ENCODE measurements at places on chromosomes 2 and 18.

- no peak for DNase-seq
These were observed 72.1 kb upstream of the PXDN start for GRCh38 chr2:1816414-1816911.

GRCh38 chr2:205510345-205510744, 172.0 kb upstream of the NRP2 start:
- no peak for DNase-seq

- no peak for DNase-seq
These were observed 201.8 kb upstream of the KLHL14 start for GRCh38 chr18:32974421-32975162.

DNA sequence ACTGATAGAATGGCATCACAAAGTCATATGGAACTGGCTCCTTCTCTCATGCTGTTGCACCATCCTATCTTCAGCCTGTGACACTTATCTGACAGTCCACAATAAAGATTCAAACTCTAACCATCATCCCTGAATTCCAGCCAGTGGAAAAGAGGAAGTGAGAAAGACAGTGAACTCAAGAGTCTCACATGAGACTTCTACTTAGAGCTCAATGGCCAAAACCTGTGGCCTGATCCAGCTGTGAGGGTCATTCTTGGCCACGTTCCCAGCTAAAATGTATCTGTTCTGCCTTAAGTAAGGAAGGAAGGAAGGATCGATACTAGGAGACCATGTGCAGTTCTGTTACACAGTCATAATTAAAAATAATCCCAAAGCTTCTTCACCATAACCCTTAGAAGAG, 73.6 kb downstream of the RND3 start:
- no peak for DNase-seq

GRCh38 chr2:28633746-28634145, 117.9 kb upstream of the PPP1CB start:
- no peak for DNase-seq

DNA sequence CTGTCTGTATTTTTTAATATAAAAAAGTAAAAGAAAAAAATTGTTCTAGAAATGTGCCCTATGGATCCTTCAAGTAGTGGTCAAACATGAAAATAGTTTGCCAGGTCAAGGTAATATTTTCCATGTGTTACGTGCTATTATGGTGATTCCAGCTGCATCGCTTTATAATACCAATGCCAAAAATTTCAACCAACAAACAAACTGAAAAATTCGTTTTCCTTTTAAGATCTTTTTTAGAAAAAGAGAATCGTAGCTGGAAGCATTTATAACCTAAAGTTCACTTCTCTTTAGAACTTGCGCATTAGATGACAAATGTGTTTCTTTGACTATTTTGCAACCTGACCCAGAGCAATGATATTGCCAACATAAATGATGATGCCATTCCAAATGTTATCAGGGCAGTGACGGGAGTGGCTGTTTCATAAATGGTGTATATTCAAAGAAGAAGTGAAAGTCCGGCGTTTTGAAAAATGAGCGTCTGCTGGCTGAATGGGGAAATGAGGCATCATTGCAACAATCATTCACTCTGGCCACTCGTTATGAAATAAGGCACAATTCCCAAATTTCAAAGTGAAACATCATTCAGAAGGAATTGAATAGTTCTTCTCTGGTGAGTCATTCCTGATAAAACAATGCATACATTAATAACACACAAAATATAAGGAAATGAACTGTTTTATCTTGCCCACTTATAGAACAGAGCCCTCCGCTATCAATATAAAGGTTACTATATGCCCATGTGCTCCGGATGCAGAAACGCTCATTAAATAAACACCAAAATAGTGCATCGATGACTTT, 297.4 kb downstream of the TGIF1 start:
- DNase-seq: no peak

GRCh38 chr2:10144771-10145518, 22.4 kb downstream of the RRM2 start:
- DNase-seq: no peak

DNA sequence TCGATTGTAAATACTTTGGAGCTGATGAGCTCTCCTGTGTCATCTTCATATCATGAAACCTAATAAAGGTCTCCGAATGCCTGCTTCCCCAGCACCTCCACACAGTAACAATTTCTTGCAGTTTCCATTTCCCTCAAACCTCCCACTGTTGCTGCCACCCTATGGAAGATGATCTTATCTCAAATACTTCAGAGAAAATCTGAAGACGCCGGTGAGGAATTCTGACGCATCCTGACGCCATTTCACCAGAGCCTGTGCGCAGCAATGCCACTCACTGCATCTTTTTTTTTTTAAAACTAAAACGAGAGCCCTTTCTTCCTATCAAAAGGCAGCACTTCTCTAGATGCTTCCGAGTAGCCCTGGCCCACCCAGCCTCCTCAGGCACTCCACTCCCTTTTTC, 31.9 kb upstream of the GNAL start:
- no peak for DNase-seq

DNA sequence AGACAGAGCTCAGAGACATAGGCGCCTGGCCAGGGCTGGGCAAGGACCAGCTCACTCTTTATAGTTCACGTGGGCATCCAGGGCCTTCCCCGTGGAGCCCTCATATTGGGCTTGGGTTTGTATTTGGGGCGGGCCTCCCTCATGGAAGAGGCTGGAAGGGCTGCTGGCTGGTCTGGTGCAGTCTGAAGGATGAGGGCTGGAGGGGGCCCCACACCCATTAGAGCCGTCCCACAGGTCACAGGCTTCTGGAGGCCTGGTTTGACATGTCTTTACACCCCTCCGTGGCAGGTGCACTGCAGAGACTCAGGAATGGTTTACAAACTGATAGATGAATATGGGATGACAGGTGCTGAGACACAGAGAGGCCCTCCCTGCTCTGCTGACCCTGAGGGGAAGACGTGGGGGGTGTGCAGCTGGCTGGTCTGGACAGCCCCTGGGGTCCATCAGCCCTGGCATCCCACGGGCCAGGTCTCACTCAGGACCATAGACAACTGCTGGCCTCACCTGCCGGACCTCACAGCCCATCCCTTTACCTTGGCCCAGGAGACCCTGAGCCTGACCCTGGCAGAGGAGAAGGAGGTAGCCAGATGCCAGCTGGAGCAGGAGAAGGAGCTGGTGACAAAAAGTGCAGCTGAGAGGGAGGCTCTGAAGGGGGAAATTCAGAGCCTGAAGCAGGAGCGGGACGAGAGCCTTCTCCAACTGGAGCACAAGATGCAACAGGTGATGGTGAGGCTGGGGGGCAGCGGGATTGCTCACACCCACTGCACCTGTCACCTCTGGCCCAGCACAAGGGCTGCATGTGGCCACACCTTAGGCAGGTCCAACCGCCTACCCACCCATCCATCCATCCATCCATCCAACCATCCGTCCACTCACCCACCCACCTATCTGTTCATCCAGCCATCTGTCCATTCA, 43.9 kb downstream of the CROCC2 start:
- no peak for DNase-seq

- DNase-seq: no peak
These were observed 446.9 kb upstream of the NRP2 start for GRCh38 chr2:205235434-205235833.

GRCh38 chr2:143909577-143910353, 610.2 kb downstream of the ZEB2 start:
- no peak for DNase-seq

GRCh38 chr2:144496977-144497598, 22.8 kb downstream of the ZEB2 start:
- no peak for DNase-seq

DNA sequence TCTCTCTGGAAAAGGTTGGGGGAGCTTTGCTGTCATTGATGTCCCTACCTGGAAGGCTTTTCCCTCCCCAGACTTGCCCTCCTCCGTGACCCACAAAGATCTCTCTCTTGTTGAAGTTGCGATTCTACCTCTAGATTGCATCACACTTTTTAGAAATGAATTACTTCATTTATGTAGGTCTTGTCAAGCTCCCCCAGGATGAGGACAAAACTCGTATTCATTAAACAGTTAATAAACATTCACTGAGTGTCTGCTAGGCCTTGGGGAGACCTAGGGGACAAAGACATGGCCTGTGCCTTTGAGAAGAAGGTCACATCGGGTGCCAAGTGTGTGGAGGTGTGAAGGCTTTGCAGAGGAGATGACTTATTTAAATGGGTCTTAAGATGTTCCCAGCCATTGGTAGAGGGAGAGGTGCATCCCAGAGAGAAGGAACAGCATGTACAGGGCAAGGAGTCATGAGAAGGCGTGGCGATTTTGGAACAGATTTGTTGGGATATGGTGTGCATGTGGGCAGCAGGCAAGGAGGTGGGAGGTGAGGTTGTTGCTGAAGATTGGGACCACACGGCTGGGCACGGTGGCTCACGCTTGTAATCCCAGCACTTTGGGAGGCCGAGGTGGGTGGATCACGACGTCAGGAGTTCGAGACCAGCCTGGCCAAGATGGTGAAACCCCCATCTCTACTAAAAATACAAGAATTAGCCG, 9.8 kb upstream of the YWHAQ start:
- DNase-seq: no peak

GRCh38 chr2:190959911-190960788, 53.8 kb downstream of the STAT1 start:
- no peak for DNase-seq

- DNase-seq: peak; percentile 9
These were observed 136.8 kb upstream of the ID2 start for GRCh38 chr2:8544786-8545694.

- no peak for DNase-seq
These were observed 59.1 kb upstream of the TMEM178A start for GRCh38 chr2:39606585-39606984.

DNA sequence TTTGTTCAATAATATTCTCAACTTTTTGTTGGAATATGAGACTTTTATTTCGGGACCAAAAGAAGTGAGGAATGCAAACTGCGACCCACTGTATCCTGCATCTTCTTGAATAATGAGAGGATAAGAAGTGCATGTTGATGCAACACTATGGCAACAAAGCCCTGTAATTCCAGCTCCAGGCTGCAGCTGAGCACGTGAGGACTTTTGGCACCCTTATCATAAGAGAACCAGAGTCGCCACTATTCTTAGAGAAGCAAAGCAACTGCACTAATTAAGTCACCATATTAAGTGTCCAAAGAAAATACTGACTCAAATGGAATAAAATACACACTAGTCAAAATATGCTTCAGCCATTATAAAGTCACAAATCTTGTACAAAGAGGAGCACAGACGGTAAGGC, 65.8 kb downstream of the FAM210A start:
- DNase-seq: no peak

DNA sequence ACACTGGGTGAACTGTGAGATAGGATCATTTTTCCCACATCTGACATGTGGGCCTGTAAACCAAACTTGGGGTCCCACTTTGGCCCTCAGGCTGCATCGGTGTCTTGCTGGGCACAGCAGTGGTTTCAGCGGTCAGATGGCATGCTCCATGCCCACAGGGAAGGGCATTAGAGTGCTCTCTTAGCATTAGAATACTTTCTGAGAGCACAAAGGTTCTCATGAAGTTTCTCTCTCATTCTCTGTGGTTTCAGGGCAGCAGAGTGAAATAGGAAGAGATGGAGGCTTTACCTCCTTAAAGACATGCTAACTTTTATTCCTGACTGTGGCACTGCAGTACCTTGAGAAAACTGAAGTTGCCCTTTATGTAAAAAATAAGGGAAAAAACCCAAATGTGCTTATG, 36.6 kb upstream of the GATA6 start:
- no peak for DNase-seq

- no peak for DNase-seq
These were observed 184.8 kb downstream of the SEPTIN10 start for GRCh38 chr2:109428841-109429566.

- no peak for DNase-seq
These were observed 321.0 kb upstream of the HS6ST1 start for GRCh38 chr2:128639693-128640092.

- no peak for DNase-seq
These were observed 133.9 kb upstream of the FSHR start for GRCh38 chr2:49288113-49288705.

DNA sequence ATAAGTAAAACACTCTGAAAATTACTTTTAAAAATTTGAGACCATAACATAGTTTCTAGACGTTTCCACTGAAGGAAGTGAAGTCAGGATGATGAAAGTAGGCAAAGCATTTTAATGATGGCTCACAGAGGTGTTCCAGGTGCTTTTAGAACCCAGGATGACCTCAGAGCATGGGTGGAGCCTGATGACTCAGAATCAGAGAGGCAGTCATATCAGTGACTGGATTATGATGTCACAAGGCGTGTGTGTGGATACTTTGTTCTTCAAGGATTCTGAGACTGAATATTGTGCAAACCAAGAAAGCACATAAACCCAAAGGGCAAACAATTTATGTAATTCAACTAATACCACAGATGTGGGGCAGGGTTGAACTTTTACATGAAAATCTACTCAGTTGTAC, 208.0 kb upstream of the FBXO11 start:
- no peak for DNase-seq

GRCh38 chr2:194616334-194616733, 1040.7 kb upstream of the SLC39A10 start:
- DNase-seq: no peak

DNA sequence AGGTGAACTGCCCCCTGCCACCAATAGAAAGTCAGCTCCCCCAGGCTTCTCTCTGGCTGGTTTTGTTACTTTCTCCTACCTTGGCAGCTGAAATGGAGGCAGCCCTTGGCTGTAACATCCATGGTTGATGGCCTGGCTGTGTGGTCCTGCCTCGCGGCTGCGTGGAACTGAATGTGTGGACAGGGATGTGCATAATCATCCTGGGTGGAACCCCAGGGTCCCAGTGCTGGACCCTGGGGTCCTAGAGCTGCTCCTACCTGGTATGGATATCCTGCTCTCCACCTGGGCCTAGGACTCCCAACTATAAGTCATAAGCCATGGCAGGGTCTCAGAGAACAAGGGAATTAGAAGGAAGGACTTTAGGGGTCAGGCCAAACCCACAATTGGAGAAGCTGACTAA, 93.5 kb downstream of the CAPN13 start:
- no peak for DNase-seq

DNA sequence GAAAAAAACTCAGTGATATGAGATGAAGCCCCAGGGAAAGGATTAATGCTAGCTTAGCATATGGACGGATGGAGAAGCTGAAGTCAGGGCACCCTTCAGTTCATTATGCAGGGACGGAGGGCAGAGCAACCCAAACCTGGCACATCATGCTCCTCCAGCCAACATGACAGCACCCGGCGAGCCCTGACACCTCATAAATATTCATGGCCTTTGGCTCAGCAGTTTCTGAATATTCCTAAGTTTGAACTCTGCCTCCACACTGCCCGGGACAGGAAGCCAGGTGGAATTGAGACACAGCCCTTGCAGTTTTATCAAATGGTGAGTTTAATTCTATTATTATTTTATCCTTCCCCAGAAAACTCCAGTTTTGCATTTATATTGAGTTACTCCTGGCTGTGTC, 87.3 kb upstream of the SH3BP4 start:
- no peak for DNase-seq

DNA sequence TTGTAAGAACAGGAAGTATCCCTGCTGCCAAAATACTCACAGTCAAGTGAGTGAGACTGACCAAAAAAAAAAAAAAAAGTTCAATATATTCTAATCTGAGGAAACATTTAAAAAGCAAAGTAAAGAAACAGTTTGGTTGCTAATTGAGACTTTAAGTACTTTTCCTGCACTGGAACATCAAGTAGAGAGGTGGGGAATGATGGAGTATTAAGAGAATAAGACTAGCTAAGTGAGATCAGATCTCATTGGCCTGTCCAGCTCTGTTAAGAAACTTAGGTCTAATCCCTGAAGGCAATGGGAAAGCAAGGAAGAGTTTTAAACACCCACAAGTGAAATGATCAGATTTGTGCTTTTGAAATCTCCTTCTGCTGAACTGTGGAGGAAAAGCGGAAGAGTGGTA, 27.8 kb upstream of the MAP4K3 start:
- no peak for DNase-seq

All from T1000 (cell line).